ENCODE measurements at places on chromosomes 2 and 18.

DNA sequence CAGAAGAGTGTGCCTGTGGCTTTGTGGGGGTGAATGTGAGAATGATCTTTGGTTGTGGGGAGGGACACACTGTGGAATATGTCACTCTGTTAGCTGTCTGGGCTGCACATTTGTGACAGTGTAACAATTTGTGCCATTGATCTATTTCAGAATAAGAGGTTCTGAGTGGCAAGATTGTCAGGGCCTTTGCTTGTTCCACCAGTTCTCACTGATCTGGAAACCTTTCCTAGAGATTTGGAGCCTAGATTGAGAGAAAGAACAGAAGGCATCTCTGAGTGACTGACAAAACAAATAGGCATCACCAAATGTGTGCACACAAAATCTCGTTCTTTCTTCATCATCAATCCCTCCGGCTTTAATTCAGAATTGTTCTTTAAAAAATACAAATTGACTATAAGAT lies 153.6 kb downstream of the KLHL29 start:
- no peak for ATAC-seq

DNA sequence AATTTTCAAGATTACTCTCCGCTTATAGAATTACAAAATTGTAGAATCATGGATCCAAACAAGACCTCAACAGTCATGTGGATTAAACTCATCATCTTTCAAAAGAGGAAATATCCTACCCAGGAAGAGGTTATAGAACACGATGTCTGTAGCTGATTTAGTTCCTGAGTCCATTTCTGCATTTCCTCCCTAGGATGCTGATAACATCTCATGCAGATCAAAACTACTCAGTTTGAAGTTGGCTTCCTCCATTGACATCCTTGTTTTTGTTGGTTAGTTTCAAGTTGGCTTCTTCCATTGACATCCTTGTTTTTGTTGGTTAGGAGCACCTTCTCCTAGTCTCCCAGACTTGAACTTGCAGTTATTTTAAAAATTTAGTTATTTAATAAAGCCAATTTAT lies 147.5 kb downstream of the PARD3B start:
- ATAC-seq = no peak

- no peak for ATAC-seq
Measured at GRCh38 chr18:62187543-62188510, 772 bp downstream of the RELCH start.

- ATAC-seq = no peak
Measured at GRCh38 chr2:205633994-205634393, 48.3 kb upstream of the NRP2 start.

DNA sequence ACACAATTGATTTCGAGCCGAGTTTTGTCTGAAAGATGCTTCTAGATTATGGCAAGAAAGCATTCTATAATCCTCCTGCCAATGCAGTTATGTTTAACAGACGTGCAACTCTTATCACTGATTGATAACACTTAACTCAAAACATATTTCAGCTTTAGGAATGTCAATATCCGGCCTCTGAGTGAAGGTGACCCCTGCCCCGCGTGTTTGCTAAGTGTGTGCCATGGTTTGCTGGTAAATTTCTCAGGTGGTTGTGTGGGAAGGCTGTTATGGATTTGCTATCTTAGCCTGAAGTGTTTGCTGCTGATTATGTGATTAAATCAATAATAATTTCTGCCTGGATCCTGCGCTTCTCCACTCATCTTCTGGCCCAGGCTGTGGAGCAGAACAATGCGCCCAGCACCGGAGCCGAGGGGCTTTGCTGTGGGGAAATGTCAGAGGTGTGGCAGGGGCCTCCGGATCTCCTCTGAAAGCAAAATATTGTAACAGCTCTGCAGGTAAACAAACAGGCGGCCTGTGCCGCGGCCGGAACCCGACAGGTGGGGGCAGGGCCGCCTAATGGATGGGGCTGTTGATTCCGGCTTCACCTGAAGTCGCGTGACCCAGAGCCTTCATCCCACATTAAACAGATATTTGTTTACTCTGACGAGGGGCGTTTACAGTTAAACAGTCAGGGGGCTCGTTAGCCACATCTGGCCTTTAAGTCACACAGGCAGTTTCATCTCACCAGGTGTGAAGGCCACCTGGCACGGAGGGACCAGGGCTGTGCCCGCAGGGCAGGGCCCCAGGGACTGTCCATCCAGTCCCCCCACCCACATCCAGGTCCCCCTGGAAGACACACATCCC lies 210.7 kb upstream of the SALL3 start:
- ATAC-seq = no peak

DNA sequence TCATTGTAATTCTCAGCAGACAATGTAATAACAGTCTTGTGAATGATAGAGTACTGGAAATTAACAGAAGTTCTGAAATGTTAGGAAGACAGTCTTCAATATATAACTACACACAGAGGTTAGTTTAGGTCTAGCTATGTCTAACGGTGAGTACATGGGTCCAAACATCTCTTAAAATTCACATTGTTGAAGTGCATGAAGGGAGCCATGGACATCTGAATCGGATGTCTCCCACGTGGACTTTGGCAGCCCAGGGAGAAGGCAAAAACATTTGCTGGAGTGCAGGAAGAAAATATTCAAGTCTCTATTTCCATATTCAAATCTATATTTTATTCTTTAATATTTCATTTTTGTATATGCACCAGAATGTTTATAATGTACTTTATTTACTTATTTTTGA lies 34.8 kb downstream of the CACNB4 start:
- ATAC-seq = no peak

- ATAC-seq = no peak
Measured at GRCh38 chr2:112021781-112022231, 33.3 kb upstream of the TMEM87B start.

GRCh38 chr18:78082816-78083215 lies 833.2 kb downstream of the GALR1 start:
- no peak for ATAC-seq

- no peak for ATAC-seq
Measured at GRCh38 chr2:84022810-84023431, 436.2 kb downstream of the SUCLG1 start.

Data from activated T-helper 17 cell treated with anti-CD3 and anti-CD28 coated beads, Interleukin-2, amount 50 U/mL, for 72 hours (primary cell).